Epithelial cell of proximal tubule (primary cell): ENCODE measurements at places on chromosomes 4 and X.

- no peak for DNase-seq
These were observed 508.0 kb upstream of the CXorf51A start for GRCh38 chrX:147322496-147322895.

DNA sequence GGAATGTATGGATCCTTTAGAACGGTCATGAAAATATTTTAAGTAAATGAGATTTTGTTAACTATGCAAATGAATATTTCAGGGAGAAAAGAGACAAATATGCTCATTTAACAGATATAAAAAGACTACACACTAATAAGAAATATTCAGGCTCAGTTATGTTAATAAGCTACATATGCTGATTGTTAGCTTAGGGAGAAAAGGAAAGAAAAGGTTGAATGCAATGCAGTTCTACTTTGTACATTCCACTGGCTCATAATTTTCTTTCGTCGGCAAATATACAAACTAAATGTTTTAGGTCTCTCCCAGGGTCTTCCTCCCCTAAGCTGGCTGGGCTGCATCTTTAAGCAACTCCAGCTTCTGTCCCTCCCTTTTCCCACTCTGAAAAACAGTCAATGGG lies 2.7 kb upstream of the RTL3 start:
- DNase-seq = no peak

GRCh38 chrX:131359611-131360010 lies 70.5 kb upstream of the IGSF1 start:
- no peak for DNase-seq

DNA sequence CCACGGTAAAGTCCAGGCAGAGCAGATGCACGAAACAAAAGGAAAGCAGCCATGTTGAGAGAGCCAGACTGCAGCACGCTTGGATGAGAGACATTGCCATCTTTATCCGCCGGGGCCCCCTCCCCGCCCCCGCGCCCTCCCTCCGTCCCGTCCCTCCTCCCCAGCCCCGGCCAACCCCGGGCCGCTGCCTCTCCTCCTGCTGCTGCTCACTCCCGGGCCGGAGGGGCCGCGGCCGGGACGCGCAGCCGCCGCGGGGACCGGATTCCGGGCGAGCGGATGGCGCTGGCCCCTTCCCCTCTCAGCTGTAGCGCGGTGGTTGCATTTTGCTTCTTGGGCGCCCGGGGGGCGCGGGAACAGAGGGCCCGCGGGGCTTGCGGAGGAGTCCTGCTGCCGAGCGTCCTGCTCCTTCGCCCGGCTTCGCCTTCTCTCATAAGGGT lies 542 bp downstream of the RNF150 start:
- DNase-seq = no peak

GRCh38 chrX:34288782-34289181 lies 156.7 kb upstream of the FAM47A start:
- DNase-seq = no peak

GRCh38 chr4:8847764-8848163 lies 23.9 kb downstream of the HMX1 start:
- DNase-seq = no peak
